ENCODE measurements at places on chromosomes 1 and 21.

DNA sequence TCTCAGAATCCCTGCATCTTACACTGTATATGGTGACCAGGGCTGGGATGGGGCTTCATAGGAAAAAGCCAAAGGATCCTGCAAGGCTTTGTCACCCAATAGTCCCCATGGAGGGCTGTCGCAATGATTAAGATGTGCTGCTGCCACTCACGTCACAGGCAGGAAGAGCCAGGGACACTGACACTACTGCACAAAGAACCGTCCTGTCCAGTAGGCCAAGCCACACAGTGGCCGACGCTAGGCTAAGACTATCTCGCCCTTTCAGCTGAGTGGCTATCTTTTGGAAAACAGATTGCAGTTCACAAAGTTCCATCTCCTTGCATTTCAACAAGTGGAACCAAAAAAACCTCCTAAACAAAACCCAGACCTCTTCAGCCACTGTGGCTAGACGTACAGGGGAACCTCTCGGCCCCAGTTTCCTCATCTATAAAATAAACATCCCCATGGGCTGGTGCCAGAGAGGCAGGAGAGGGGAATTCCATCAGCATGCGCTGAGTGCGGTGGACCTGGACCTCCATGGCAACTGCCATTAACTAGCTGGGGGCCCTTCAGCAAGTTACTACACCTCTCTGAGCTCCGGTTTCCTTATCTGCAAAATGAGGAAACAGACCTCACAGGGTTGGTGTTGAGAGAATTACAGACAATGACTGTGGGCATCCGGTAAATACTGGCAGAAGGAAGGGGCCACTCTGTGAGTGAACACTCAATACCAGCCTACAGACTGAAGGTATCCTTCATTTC is 8.7 kb downstream of the CAPZB start:
- DNase-seq: peak; percentile 43

DNA sequence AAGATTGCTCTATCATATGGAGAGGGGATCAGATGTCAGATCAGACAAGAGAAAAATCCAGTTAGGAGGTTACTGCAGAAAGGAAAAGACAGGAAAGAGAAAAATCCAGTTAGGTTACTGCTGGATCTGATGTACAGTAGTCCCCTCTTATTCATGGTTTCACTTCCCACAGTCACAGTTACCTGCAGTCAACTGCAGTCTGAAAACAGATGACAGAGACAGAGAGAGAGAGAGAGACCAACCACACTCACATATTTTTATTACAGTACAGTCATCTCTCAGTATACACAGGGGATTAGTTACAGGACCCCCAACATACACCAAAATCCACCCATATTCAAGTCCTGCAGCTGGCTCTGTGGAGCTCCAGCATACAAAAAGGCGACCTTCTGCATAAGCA is 29.3 kb downstream of the NUP133 start:
- DNase-seq: no peak

GRCh38 chr1:204885288-204885711 is 14.6 kb downstream of the NFASC start:
- no peak for DNase-seq

DNA sequence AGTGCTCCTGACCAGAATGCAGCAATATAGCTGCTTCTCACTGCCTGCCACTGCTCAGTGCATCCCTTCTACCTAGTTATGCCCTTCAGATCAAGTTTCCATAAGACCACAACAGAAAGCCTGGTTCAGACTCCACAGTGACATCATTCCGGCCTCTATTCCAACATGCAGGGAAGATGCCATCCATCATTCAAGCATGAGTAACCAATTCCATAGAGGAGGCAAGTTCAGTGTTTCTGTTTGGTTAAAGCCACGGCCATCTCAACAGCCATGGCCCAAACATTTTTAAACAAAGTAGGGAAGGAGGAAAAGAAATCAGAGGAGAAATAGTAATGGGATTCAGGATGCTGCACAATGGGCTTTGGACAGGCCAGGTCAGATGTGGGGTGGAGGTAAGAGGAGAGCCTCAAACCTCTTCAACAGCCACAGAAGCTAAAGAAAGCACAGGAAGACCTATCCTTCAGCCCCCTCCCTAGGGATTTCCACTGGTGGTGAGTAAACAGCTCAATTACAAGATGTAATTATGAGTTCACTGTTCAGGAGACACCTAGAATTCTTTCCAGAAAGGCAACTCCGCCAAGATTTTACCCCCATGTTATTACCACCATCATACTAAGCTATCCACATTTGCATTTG is 484.9 kb downstream of the SETD4 start:
- DNase-seq: no peak

Measured in hematopoietic multipotent progenitor cell treated with erythropoietin and hydrocortisone succinate and interleukin-3 and kit ligand, for 15 days (in vitro differentiated cells).